ENCODE measurements at places on chromosomes 4 and X.

DNA sequence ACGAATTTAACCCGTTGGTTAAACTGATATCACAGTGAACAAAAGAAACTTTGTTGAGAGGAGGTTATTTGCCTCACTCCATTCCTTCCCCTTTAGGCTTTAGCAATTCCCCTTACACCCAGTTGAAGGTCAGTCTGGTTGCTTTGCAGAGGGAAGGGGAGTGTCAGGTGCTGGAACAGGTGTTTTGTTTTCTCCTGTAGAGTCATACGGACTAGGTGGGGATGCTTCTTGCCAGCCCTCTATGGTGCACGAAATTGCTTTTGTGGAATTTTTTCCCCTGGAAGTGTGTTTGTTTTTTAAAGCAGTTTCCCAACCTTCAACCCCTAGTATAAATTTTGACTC is 33.1 kb downstream of the DLG3 start:
- DNase-seq: peak; percentile 5

GRCh38 chr4:184978211-184978610 is 40.1 kb upstream of the HELT start:
- DNase-seq: no peak

DNA sequence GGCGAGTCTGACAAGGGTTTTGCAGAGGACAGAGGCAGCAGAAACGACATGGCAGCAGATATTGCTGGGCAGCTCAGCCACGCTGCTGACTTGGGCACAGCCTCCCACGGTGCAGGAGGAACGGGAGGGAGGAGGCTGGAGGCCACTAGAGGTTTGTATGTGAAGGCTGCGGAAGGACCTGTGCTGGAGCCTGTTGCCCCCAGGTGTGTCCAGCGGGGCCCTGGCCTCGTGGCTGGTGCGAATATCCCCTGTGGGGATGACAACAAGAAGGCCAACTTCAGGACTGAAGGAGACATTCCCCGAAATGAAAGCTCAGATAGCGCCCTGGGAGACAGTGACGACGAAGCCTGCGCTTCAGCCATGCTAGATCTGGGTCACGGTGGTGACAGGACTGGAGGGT is 100.2 kb downstream of the FNIP2 start:
- no peak for DNase-seq

DNA sequence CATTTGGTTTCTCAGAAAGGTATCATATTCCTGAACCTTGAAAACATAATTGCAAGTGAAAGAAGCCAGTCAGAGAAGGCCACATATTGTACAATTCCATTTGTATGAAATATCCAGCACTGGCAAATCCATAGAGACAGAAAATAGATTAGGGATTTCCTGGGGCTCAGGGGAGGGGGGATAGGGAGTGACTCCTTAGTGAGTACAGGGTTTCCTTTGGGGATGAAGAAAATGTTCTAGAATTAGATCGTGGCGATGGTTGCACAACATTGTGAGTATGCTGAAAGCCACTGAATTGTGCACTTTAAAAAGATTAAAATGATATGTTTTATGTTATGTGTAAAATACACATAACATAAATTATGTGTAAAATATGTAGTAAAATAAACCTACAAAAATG is 10.3 kb downstream of the XPNPEP2 start:
- no peak for DNase-seq

DNA sequence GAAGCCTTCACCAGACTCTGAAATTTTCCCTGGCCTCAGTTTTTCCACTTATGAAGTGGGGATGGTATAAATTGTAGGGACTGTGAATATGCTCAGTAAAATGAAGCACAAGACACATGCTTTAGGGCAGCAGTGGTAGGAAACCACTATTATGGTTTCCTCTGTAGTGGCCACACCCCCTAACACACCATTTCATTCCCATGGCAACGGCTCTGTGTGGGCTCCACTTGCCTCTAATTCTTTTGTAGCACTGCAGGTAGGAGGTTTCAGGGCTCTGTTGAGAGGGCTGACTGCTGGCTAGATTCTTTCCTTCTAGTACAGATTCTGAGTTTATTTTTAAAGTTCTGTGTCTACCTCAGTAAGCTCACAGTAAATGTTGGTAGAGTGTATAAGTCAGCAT is 3.5 kb upstream of the VMA21 start:
- DNase-seq: no peak

DNA sequence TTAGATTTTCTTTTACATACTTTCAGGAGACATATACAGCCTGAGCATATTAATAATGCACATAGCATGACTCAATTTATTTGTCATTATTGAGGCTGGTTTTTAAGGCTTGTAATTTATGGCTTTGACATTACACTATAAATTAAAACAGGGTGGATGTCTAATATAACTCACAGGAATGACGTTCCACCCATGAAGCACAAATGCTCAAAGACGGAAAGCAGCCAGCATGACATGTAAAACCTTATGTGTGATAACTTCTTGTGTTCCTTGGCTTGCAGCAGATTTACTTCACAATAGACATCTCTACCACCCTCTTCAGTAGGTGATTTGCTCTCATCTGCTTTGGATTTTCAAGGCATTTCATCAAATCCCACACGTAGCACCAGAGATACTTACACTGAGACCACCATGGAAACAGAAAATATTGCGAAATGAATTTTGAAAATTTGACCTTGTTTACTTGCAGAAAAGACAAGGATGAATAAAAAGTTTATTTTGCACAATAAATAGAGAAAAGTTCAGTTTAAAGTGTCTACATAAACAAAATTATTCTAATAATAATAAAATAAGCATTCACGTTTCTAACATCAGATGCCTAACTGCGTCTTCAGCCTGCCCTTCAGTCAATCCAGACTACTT is 64.7 kb upstream of the BTC start:
- no peak for DNase-seq

DNA sequence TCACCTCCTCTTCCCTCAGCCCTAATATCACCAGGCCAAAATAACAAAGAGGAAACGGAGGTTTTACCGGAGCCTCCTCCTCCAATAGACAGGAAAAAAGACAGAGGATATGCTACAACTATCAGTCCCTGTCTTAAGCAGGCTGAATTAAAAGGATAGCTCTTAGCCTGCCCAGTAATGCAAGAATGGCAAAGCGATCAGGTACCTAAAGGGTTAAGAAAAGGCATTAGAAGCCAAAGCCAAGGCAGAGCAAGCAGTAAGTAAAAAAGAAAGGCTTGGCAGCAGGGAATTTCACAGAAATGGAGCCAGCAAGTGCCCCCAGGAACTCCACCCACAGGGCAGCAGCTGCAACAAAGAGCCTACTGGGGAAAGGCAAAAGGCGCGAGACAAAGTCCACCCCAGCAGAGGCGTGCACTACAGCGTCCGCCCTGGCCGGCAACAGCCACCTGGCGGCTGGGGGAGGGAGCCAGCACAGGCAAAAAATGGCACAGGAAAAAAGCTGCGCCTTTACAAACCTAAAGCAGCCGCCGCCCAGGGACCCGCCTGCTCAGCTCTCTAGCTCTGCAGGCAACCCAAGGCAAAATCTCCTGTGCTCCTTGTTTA is 220.6 kb upstream of the ZC4H2 start:
- DNase-seq: no peak
